ENCODE measurements at places on chromosomes 3 and 15.
A peak's percentile ranks its signal among the peaks of the same experiment; 100 is the strongest.

DNA sequence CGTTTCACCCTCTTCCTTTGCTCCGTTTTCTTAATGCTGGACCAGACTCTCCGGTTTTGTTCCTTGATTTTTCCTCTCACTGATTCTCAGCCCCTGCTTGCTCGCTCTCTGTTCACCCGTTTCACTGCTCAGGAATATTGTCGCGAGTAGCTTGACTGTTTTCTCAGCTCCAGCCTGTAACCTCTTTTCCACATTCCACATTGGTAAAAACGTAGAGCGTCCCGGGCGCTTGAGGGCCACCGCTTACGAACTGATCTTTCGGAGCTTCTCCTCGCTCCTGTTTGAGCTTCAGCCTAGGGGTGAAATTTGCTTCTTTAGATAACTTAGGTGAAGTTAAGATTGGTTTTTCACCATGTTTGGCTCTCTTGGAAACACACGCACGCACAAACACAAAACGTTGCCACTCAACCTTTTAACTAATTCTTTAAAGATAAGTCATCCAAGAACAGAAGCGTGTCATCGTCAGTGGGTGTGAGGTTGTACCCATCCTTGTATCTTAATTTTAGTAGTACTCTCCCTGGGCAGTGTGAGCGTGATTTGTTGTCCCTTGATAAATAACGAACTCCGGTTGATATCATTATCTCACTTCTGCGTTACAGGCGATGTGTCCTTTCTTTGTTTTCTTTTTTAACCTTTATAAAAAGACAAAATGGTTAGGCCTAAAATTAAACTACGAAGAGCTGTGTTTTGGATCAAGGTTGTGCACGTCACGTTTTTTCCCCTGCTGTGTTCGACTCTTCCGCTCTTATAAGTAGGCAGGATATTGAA lies 1.0 kb downstream of the PAK2 start:
- DNase-seq: no peak

- no peak for DNase-seq
Observed at GRCh38 chr15:68821190-68821840, 620 bp upstream of the ANP32A start.

GRCh38 chr3:101252945-101253344 lies 67.4 kb downstream of the IMPG2 start:
- no peak for DNase-seq

GRCh38 chr15:46452297-46452820 lies 817.5 kb downstream of the SQOR start:
- DNase-seq: no peak

- no peak for DNase-seq
Observed at GRCh38 chr15:84599906-84600305, 903 bp upstream of the ZSCAN2 start.

GRCh38 chr3:12004741-12005513 lies 739 bp downstream of the SYN2 start:
- no peak for DNase-seq

DNA sequence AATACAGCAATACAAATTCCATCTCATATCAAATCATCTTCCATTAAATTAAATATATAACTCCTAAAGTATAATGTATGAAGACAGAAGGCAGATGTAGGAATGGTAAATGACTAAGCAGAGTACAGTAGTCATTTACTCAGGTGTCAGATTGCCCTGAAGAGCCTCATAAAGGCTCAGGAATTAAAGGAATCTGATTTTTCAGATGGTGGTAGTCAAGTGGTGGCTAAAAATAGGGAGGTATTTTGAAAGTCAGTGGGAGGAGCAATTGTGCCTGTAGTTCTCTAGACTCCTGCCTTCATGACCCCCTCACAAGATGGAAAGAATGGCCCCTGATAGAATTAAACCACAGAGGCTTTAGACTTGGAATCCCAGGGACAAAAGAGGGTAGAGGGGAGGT lies 142.7 kb upstream of the SYNPR start:
- DNase-seq: no peak

DNA sequence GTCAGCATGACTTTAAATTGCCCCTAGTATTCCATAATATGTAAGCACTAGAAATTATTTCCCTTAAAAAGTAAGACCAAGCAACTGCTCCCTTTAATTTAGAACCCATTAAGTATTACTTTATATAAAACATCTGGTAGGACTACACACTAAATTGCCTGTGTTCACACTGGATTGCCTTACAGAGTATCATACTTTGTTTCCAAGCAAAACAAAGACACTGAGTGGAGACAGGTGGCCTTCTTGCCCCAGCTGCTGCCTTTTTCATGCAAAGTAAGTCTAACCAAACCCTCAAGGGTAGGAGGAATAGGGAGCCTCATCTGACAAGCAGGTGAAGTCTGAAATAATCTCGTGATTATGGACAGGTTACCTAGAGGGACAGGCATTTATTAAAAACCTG lies 87.3 kb downstream of the PEX5L start:
- no peak for DNase-seq

DNA sequence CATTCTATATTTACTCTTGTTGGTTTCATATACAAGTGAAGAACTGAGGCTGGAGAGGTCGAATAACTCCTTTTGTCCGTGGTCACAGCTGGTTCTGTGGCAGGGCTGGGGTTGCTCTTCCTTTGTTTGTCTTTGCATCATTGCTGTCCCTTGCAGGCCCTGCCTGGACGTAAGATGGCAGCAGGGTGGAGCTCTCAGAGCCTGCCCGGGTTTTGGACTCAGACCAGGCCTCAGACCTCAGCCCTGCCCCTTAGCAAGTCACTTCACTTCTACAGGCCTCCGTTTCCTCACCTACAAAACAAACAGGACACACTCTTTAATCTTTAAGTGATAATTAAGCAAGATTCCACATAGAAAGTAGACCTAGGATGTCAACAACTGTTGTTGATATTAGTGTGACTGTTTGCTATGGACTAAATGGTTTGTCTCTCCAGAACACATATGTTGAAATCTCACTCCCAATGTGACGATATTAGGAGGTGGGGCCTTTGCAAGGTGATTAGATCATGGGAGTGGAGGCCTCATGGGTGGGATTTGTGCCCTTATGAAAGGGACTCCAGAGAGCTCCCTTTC lies 65.6 kb upstream of the PLXNA1 start:
- DNase-seq: no peak

GRCh38 chr15:64896371-64897069 lies 15.2 kb upstream of the ANKDD1A start:
- DNase-seq: no peak

- DNase-seq: no peak
Observed at GRCh38 chr3:33704891-33705290, 13.2 kb downstream of the CLASP2 start.

DNA sequence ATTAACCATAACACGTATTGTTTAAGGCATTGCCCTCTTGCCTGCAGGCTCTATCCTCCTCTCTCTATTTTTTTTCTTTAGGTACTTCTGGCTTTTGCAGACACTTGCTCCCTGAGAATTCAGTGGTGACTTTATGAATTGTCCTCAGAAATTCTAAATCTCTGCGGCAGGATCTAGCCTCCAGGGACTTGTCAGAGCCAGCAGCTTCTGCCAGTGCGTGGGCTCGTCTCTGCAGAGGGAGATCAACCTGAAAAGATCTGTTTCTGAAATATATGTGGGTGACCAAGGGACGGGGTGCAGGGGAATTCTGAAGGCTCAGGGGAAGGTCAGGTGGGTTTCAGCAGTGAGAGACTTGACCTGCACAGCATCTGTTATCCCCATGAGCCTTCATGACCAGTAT lies 326.1 kb upstream of the LRRFIP2 start:
- DNase-seq: no peak

- no peak for DNase-seq
Observed at GRCh38 chr3:131995891-131996290, 38.9 kb downstream of the CPNE4 start.

- DNase-seq: peak; percentile 59
Observed at GRCh38 chr15:48330855-48331795, at the start of gene DUT. TSS of gene DUT (plus strand) at chr15:48331429. CDS start at chr15:48331516, 87 bp downstream.

DNA sequence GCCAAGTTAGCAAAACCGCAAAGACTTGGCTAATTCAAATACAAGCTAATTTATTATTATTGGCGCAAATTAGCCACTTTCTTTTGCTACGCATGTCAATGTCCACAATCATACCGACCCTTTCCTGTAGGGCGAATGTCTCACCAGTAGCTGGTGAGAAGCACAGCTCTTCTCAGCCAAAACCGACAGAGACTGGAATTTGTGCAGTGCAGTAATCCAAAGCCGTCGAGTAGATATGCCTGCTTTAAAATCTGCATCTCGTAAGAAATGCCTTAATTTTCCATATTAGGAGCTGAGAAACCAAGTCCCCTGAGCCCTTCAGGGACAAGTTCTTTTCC lies 614 bp upstream of the MINDY2 start:
- peak; percentile 71 for DNase-seq

GRCh38 chr15:37789881-37790280 lies 144.6 kb upstream of the TMCO5A start:
- DNase-seq: no peak

GRCh38 chr3:151538456-151539393 lies 77.9 kb upstream of the IGSF10 start:
- no peak for DNase-seq

DNA sequence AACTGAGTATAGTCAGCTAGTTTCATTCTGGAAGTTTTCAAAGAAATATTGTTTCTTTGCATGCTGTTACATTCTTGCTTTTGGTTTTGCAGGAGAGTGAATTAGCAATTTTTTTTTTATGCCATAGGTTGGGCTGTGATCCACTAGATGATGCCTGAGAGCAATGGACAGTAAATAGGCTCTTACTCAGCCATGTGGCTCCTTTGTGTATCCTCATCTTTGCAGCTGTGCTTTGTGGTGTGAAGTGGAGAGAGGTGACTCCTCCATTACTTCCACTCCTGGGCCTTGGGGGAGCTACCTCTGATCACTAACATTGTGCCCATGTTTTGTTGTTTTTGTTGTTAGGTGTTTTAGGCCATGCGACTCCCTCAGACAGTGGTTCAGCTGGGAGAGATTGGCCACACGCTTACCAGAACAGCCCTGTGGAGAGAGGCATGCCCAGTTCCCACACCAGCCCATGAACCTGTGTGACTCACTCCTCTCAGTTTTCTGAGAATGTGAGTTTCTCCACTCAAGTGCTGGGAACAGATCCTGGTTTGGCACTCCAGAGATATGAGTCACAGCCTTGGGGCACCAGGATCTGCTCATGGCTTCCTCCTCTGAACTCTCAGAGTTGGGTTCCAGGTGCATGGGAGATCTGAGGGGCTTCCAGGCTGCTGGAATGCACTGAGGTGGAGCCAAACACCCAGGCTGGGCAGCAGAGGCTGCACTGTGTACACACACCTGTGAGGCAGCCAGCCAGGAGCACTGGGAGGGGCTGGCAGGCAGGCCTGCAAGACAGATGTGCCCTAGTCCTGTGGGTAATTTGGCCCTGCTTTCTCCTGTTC lies 785.3 kb downstream of the ROBO2 start:
- DNase-seq: no peak

DNA sequence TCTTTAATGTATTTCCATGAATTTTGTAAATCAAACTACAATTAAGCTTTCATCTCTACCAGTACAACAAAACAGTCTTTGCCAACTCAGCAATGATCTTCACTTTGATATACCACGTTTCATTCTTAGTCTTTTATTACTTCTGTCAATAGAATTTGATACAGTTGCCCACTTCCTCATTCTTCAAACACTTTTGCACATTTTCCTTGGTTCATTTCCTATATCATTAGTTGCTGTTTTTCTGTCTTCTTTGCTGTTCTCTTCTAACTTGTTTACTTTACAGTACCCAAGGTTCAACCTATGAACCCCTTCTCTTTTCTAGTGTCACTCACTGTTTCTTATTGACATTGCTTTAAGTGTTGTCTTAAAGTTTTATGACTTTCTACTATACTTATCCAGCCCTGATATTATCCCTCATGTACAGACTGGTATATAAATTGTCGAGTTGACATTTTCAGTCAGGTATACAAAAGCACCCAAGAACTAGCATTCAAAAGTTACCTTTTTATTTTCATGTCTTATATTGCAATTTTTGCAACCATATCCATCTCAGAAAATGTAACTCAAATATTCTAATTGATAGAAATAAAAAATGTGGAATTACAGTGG lies 903.1 kb downstream of the NSUN3 start:
- no peak for DNase-seq

GRCh38 chr3:50427217-50427616 lies 67.9 kb upstream of the TMEM115 start:
- no peak for DNase-seq

- no peak for DNase-seq
Observed at GRCh38 chr3:118550122-118550521, 484.5 kb downstream of the IGSF11 start.

DNA sequence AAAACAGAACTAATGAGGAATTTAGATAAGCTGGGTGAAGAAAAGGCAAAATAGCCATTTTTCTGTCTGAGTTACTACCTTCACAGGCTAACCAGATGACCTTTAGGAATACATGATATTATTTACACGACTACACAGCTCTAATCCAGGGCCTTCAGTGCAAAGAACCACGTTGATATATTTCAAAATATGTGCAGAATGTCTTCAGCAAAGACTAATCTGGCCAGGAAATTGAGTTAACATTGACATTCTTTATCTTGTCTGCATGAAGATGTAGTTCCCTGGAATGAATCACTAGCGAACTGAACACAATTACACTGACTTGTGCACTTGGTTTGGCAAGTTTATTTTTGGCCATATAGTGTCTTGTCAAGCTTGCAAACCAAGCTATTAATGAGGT lies 41.5 kb downstream of the PDHB start:
- DNase-seq: no peak

GRCh38 chr3:176469694-176470205 lies 727.5 kb downstream of the TBL1XR1 start:
- no peak for DNase-seq

GRCh38 chr3:12807601-12808359 lies 11.3 kb downstream of the CAND2 start:
- no peak for DNase-seq

DNA sequence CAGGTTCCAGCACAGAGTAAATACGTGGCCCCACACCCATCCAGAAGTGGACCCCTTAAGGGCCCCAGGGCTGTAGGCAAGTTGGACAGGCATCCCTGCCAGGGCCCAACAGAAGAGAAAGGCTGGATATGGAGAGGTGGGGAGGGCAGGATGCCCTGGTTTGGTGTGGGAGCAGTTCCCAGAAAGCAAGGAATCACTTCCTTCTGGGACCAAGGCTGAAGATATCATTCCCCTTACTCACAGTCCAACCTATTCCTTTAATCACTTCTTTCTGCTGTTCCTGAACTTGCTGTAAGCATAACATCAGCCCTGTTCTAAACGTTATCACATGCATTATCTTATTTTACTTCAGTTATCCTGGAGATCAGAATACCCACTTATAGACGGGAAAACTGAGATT lies 6.1 kb upstream of the MESP2 start:
- no peak for DNase-seq

GRCh38 chr3:134090031-134090430 lies 60.3 kb upstream of the SLCO2A1 start:
- DNase-seq: no peak

DNA sequence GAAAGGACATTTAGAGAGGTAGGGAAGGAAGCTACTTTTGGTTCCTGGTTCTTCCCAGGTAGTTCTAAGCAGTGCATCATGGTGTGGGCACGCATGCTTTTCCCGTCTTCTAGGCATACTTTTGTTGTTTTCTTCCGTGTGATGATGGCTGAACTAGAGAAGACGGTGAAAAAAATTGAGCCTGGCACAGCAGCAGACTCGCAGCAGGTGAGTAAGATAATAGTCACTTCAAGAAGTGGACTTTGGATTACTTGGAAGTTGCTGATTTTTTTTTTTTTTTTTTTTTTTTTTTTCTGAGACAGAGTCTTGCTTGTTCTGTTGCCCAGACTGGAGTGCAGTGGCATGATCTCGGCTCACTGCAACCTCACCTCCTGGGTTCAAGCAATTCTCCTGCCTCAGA lies 17.9 kb downstream of the FANCD2OS start:
- no peak for DNase-seq

All from T-helper 2 cell (primary cell).